Pulmonary artery endothelial cell (primary cell): ENCODE measurements at places on chromosomes 7 and 10.

- DNase-seq = no peak
Observed at GRCh38 chr10:58608826-58609531, 96.3 kb downstream of the BICC1 start.

- DNase-seq = no peak
Observed at GRCh38 chr10:12055732-12056131, 13.0 kb upstream of the DHTKD1 start.

- no peak for DNase-seq
Observed at GRCh38 chr10:91354166-91355075, 55.7 kb upstream of the HECTD2 start.

DNA sequence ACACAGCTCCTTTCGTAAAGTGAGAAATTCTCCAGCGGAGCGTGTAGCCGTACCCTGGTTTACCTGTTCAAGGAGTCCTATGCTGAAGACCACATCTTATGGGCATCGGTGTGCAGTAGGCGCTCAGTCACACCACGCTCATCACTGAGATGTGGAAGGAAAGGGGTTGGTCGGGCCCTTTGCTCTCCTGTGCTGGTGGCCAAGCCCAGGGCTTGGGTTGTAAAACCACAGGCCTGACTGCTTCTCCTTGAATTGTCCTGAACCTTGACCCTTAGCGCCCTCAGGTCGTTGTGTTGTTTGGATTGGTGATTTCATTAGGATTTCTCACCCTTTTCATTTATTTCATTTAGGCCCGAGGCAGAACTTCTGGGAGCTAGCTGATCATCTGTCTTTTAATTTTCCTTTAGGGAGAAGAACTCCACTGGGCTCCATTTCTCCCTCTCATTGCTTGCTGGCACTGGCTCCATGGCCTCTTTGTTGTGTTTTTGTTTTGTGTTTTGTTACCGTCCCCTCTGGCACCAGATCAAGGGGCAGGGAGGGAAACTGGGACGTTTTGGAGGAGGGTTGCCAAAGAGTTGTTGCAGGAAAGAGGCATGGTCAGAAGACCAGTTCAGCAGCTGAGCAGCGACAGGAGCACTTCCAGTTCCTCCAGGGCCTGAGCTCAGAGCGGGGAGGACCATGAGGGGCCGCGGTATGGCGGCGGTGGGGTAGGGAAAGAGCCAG lies 511.4 kb upstream of the GALNT17 start:
- DNase-seq = no peak

DNA sequence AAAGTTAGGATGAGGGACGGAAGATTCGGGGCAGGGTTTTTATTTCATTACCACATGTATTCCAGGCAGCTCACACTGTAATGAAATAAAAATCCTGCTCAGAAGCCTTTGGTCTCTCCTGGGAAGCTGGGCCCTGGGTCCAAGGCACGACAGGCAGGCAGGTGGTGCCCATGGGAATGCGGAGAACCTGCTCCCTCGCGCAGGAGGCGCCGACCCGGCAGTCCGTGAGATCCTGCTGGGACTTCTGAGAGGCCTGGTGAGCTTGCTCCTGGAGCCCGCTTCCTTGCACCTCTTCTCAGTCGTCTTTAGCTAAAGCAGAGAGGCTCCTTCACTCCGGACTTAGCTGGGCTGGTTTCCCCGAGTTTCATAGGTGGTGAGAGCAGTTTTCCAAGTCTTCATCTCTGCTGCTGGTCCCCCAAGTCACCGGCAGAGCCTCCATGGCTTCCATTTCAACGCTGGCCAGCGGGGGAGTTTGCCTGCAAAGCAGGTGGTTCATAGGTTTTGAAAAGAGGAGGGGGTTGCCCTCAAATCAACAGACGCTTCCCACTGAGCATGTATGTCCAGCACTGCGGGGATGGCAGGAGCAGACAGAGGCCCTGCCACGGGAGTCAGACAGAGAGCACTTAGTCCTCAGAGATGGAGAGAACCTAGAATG lies 24.5 kb downstream of the IL15RA start:
- no peak for DNase-seq

DNA sequence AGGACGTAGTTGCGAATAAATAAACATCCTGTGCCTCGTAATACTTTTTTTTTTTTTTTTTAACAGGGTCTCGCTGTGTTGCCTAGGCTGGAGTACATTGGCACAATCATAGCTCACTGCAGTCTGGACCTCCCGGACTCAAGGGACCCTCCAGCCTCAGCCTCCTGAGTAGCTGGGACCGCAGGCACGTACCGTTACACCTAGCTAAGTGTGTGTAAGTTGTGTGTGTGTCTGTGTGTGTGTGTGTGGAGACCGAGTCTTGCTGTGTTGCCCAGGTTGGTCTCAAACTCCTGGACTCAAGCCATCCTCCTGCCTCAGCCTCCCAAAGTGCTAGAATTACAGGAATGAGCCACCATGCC lies 573 bp upstream of the PON2 start:
- DNase-seq = no peak

GRCh38 chr10:80321183-80321582 lies 31.7 kb upstream of the MAT1A start:
- no peak for DNase-seq

DNA sequence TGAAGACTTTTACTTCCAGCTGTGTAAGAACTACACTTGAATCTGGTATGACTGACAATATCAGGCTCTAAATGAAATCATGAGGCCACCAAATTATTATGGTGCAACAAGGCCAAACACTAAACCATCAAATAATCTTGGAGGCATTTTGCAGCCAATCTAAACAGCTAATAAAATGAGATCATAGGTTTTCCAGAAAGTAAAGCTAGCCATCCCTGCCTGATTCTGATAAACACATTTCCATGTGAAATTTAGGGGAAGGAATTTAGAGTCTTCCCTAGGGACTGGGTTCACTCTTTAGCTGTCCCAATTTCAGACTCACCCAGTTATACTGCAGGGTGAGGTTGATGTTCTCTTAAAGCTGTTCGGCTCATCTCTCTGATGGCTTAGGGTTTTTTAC lies 190.3 kb upstream of the TMEM196 start:
- no peak for DNase-seq
